ENCODE measurements at places on chromosomes 12 and 14. TPM values are rescaled to one million over a fixed set of nuclear protein-coding genes. Genes with fewer than 3 reads are reported as not detected.

DACT1 gene
- polyA plus RNA-seq, result 2.1 TPM

NR4A1 gene
- 54.1 TPM for polyA plus RNA-seq

SIRT4 gene
- polyA plus RNA-seq, result 8.1 TPM

HOXC5 gene
- polyA plus RNA-seq, result 0.24 TPM

TRPV4 gene
- 24.5 TPM for polyA plus RNA-seq

NEMF gene
- polyA plus RNA-seq, result 26.1 TPM

GYS2 gene
- not detected for polyA plus RNA-seq

TESPA1 gene
- not detected for polyA plus RNA-seq

HOXC13 gene
- not detected for polyA plus RNA-seq

CISTR gene
- polyA plus RNA-seq, result not detected

PIWIL1 gene
- 0.15 TPM for polyA plus RNA-seq

AMN1 gene
- 13.9 TPM for polyA plus RNA-seq

KLRF1 gene
- polyA plus RNA-seq, result 2.0 TPM

ACSM4 gene
- not detected for polyA plus RNA-seq

RNASE3 gene
- not detected for polyA plus RNA-seq

NTS gene
- polyA plus RNA-seq, result 0.54 TPM

SERPINA10 gene
- polyA plus RNA-seq, result not detected

ATG2B gene
- polyA plus RNA-seq, result 3.8 TPM

KLRD1 gene
- polyA plus RNA-seq, result 0.37 TPM

CLEC12A gene
- polyA plus RNA-seq, result 1.3 TPM

BAZ2A gene
- polyA plus RNA-seq, result 10.5 TPM

RFLNA gene
- 0.82 TPM for polyA plus RNA-seq

TUBA1A gene
- 128 TPM for polyA plus RNA-seq

KRT83 gene
- not detected for polyA plus RNA-seq

CCDC177 gene
- not detected for polyA plus RNA-seq

NANOG gene
- polyA plus RNA-seq, result not detected

EXOC3L4 gene
- polyA plus RNA-seq, result 15.6 TPM

TAS2R7 gene
- polyA plus RNA-seq, result not detected

PLA2G1B gene
- polyA plus RNA-seq, result not detected

SYCP3 gene
- polyA plus RNA-seq, result 0.54 TPM

MIP gene
- not detected for polyA plus RNA-seq

CCDC197 gene
- not detected for polyA plus RNA-seq

KIF26A gene
- polyA plus RNA-seq, result 2.3 TPM

CDKN3 gene
- 2.1 TPM for polyA plus RNA-seq

PAWR gene
- polyA plus RNA-seq, result 30.7 TPM

SOAT2 gene
- 0.26 TPM for polyA plus RNA-seq

GPR132 gene
- 0.17 TPM for polyA plus RNA-seq

PAH gene
- 193 TPM for polyA plus RNA-seq

CFAP251 gene
- polyA plus RNA-seq, result 2.9 TPM

IL23A gene
- not detected for polyA plus RNA-seq

Data from kidney (tissue), 22 donors.